NCI-H2171 (cell line): ENCODE measurements at places on chromosomes 3 and 15.

- DNase-seq: no peak
Measured at GRCh38 chr3:152695840-152696239, 139.1 kb upstream of the P2RY1 start.

DNA sequence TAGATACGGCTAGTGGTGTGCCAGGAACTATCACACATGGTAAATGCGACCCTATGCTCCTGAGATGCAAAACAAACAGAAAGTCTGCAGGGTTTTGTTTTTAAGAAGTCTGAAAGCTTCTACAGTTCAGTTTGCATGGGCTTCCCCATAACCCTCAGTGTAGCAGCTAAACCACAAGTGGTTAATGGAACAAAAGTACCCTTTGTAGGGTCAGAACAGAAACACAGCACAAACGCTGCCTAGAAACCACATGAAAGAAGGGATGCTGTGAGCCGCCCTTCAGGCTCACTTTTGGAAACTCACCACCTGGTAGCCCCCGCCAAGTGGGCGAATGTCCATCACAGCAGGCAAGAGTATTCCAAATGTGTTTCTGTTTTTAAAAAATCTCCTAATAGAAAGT lies 46.2 kb downstream of the CTDSPL start:
- no peak for DNase-seq

- no peak for DNase-seq
Measured at GRCh38 chr3:184746131-184747120, 34.6 kb upstream of the MAGEF1 start.

DNA sequence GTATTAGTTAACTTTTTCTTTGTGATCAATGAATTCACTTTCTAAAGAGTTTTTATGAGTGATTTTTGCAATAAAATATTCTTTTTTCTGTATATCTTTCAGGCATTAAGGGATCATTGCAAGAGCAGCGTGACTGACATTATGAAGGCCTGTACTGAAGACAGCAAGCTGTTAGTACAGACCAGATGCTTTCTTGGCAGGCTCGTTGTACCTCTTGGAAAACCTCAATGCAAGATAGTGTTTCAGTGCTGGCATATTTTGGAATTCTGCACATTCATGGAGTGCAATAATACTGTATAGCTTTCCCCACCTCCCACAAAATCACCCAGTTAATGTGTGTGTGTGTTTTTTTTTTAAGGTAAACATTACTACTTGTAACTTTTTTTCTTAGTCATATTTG lies 24.4 kb downstream of the SELENOT start:
- DNase-seq: peak; percentile 58

DNA sequence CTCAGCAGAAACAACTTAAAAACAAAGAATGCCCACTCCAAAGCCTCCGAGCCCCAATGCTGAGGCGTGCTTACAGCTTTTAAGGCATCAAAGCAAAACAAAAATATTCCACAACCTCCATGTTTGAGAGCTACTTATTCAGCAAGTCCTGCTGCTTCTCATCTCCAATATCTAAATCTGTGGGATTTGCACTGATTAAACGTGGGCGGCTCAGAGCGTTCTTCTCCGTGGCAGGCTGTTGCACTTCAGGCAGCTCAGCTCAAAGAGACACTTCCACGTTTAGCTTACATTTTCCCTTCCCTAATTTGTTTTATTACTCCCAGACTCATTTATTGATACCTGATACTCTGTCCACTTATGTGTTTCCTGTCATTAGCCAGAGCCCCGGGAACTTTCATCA lies 282.6 kb upstream of the MCTP2 start:
- no peak for DNase-seq

GRCh38 chr3:129409541-129409940 lies 18.9 kb downstream of the EFCAB12 start:
- no peak for DNase-seq

DNA sequence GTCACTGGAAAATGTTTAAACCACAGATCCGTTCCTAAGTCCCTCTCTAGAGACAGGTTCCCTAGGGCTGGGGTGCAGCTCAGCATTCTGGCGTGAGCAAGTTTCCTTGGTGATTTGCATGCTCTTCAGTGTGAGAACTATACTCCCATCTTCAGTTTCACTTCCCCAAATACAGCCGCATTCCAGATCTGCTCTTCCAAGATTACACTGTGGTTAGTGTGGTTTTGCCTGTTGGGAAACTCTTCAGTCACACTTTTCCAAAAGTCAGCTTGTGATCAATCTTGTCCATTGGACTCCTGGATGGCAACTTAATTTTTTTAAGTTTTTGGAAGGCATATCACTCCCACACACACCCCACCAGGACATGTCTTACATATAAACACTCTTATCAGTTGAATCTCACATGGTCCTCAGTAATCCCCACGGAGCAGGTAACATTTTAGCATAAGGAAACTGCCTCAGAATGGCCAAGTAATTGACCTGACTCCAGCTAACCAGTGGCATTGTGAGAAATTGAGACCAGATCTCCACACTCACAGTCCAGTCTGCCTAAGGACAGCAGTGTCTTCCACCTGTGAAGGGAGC lies 33.5 kb upstream of the PTPN23 start:
- no peak for DNase-seq

DNA sequence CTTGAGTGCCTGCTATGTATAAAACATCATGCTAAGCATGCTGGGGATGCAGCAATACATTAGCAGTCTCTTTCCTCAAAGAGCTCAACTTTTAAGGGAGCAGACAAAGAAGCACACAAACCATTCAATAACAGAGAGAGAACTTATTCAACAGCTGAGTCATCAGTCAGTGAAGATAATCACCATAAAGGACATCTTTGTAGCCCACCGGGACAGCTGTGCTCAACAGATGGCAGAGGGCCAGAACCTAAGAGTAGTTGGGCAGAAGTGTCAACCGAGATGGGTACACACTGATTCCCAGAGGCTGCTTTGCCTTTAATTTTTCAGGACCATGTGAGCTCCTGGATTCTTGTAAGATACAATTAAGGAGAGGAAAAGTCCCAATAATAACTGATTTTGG lies 4.2 kb upstream of the RAB8B start:
- peak; percentile 32 for DNase-seq

DNA sequence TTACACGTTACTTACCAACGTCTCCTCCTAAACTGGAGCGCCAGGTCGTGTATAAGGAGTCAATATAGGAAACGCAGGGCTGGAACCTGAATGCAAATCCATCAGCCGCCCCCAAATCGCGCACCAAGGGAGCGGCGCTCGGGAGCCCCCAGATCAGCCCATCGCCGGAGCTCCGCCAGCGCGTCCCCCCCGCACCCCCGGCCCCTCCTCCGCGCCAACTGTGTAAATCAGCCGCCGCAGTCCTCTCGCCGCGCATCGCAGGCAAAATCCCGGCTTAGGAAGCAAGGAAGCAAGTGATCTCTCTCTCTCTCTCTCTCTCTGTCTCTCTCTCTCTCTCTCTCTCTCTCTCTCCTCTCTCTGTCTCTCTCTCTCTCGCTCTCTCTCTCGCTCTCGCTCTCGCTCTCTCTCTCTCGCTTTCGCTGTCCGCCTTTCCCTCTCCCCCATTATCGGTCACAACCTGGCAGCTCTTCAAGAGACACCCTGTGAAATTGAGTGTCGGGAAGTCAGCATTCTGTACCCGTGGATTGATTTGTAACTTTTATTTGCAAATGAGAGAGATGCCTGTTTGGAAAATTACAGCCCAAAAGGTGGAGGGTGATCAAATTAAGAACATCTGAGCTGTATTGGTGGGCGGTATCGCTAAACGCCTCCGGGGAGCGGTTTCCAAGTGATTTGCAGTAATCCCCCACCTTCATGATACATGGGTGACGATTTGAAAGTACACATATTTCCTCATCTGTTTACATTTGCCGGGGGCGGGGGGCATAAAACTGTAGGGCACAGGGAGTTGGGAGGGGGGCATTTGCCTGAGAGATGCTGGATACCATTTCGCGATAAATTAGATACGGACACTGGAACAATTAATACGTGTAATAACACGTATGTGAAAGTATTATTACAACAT lies 645 bp upstream of the SLITRK3 start:
- DNase-seq: no peak

DNA sequence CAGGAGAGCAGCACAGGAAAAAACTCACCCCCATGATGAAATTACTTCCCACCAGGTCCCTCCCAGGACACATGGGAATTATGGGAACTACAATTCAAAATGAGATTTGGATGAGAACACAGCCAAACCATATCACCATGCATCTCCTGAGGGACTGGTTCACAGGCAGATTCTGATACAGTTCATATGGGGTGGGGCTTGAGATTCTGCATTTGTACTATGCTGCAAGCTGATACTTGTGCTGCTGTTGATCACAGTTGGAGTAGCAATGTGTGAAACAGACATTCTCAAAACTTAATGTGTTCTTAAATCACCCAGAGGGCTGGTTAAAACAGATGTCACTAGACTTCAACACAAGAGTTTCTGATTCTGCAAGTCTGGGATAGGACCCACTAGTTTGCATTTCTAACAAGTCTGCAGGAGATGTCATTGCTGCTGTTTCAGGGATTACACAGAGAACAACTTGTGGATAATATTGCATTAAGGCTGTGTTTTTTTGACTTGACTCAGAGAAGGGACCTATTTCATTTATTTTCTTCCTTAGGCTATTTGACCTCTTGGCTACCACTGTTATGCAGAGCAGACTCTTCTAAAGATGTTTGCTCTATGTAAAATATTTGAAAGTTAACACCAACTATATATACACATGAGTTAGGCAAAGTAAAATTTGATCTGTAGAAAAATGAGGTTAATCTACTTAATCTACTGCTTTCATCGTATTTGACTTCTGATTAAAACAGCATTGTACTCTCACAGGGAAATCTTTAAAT lies 194.2 kb upstream of the CNTN3 start:
- no peak for DNase-seq

DNA sequence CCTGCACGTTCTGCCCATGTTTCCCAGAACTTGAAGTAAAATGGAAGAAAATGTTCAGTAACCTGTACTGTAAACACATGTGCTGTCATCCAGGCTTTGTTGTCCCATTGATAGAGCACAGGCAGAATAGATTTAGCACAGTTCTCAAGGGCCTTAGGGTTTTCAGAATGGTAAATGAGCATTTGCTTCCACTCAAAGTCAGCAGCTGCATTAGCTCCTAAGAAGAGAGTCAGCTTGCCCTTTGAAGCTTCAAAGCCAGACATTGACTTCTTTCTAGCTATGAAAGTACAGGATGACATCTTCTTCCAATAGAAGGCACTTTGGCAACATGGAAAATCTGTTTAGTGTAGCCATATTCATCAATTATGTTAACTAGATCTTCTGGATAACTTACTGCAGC lies 76.2 kb upstream of the TMEM108 start:
- DNase-seq: no peak

DNA sequence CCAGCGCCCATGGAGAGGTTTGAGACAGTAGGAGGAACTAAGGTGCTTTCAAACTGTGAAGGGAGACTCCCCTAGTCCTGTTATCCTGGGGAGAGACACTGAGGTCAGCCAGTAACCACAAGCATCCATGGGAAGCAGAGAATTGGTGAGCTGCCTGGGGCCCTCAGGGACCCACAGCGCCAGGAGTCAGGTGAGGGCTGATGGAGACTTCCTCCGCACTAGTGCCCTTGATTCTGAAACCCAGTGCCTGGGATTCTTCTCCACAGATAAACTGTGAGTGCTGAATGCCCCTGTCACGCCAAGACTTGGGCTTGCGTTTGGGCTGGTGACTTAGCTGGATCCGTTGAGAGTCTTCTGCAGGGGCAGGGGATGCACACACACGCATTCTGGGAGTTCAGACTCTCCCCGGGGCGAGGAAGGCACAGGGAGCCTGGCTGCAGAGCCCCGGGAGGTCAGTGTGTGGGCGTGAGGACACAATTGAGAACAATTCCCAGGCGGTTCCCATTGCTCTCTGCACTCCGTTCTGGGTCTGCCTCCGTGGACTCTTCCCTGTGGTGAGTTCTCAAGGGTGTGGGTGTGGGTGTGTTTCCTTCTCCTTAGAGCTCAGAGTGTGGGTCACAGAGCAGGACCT lies 37.9 kb upstream of the SLCO2A1 start:
- no peak for DNase-seq

DNA sequence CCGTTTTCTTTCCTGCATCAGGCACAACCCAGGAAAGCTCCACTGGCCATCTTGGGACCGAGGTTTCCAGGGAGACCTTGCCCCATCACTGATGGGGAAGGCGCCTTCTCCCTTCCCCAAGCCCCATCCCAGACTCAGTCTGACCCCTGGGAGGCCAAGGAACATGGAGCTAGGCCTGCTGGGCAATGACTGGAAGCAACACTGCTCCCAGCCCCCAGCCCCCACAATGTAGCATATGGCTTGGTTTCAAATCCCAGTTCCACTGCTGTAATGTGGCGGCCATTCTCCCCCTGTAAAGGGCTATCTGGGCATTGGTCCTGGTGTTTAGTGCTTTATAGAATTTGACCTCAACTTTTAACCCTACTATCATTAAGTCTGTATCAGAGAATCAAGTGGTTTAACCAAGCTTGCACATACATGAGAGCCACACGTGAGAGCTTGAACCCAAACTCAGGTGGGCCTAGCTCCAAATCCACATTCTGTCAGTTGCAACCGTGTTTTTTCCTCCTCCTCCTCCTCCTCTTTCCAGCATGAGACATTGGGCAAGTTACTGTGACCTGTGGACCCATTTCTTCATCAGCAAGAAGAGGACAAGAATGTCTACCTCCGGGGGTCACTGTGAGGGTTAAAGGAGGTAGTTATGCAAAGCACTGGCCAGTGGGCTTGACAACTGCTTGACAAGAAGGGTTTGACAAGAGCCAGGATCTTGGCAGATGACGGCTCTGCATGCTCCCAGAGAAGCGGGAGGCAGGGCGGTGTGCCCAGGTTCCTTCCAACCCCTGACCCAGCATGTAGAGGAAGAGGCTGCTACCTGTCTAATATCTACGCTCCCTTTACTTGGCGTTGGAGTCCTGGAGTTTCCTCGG lies 37.4 kb downstream of the KLHL25 start:
- no peak for DNase-seq

- DNase-seq: no peak
Measured at GRCh38 chr3:156687023-156687422, 12.6 kb downstream of the TIPARP start.

DNA sequence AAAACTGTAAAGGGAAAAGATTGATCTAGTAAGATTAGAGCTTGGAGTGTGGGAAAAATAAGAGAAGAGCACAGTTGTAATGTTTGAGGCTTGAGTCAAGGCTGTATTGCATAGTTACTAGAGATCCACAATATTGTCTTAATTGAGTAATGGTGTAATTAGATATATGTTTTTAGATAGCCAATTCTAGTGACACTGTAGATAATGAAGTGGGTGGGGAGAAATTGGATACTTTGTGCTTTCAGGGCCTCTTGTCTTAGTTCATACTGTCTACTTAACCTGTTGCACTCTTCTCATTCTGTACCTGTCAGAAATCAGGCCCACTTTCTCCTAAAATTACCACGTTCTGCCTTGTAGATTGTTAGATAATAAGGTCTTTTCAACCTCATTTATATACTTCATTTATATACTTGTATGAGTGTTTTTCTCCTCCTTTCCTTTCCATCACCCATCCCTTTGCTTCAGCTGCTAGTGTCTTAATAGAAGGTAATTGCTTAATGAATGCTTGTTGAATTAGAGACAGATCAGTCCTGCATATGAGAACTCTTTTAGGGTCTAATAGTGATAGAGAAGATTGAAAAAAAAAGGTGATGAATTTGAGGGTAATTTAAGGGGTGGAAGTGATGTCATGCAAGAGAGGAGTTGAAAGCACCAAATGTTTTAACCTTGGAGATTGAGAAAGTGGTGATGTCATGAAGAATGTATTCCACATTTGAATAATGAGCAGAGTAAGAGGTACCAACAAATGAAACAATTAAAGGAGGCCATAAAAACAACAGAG lies 32.0 kb downstream of the PIK3CA start:
- no peak for DNase-seq

- DNase-seq: no peak
Measured at GRCh38 chr3:129195731-129196256, 12.1 kb upstream of the CNBP start.

- DNase-seq: no peak
Measured at GRCh38 chr3:29700256-29700655, 419.4 kb downstream of the RBMS3 start.

- DNase-seq: no peak
Measured at GRCh38 chr15:29939404-29939803, 117.1 kb upstream of the TJP1 start.
